ENCODE measurements at places on chromosomes 16 and 17. TPM values are rescaled to one million over a fixed set of nuclear protein-coding genes. Genes with fewer than 3 reads are reported as not detected.
A peak's percentile ranks its signal among the peaks of the same experiment; 100 is the strongest.

The UTS2R gene
- 0.81 TPM for total RNA-seq

The CTRB2 gene
- total RNA-seq = not detected

The MGAT5B gene
- not detected for total RNA-seq

The ZG16B gene
- not detected for total RNA-seq

The KRT33B gene
- not detected for total RNA-seq

The LDHD gene
- 84.7 TPM for total RNA-seq

The MYH2 gene
- not detected for total RNA-seq

The RDM1 gene
- total RNA-seq = not detected

The PTGES3L gene
- total RNA-seq = 50.6 TPM

The TOM1L1 gene
- total RNA-seq = 7.0 TPM

The CDH11 gene
- 9.7 TPM for total RNA-seq

DNA sequence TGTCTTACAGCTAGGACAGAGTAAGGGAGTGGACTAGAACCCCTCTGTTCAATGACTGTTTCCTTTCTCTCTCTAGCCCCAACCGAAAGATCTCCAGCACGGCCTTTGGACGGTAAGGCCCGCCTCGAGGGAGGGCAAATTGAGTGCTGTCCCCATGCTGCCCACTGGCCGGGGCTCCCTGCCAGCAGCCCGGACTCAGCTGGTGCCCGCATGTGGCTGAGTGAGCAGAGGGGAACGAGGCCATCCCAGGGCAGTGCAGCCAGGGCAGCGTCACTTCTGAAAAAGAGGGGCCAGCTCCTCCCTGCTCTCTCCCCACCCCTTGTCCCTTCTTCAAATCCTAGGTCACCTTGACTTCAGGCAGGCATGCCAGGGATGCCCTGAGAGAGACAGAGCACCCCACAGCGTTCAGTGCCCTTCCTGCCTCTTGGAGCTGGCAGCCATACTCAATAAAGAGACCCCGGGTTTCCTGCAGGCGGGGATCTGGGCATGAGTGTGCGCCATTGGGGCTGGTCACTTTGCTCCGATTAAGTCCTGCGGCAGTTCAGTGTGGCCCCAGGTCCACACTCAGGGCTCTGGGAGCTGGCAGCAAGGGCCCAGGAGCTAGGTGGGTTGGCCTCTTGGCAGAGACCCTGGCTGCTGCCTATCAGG is 130.9 kb downstream of the RAB11FIP4 start:
- DNase-seq = no peak

- no peak for DNase-seq
Measured at GRCh38 chr17:33112763-33113162, 121.1 kb downstream of the SPACA3 start.

DNA sequence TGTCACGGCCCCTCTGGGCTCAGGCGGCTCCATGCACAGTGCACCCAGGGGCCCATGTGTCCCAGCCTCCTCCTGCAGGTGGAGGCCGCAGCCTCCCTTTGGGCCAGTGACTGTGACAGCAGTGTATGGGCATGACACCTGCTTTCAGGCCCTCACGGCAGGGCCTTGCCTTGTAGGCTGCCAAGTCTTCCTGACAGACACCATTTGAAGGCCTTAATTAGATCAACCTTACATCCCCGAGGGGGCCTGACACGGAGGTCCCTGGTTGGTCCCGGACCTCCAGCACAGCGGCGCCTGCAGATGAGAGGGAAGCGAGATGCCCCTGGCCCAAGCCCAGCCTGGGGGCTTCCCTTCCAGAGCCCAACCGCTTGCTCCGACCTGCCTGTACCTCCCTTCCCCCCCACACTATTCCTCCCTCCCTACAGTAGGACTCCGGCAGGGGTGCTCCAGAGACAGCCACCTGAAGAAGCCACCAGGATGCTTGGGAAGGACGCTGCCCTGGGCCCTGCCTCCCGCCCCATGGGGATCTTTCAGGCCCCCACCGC is 31.9 kb downstream of the BAIAP2 start:
- DNase-seq = no peak

DNA sequence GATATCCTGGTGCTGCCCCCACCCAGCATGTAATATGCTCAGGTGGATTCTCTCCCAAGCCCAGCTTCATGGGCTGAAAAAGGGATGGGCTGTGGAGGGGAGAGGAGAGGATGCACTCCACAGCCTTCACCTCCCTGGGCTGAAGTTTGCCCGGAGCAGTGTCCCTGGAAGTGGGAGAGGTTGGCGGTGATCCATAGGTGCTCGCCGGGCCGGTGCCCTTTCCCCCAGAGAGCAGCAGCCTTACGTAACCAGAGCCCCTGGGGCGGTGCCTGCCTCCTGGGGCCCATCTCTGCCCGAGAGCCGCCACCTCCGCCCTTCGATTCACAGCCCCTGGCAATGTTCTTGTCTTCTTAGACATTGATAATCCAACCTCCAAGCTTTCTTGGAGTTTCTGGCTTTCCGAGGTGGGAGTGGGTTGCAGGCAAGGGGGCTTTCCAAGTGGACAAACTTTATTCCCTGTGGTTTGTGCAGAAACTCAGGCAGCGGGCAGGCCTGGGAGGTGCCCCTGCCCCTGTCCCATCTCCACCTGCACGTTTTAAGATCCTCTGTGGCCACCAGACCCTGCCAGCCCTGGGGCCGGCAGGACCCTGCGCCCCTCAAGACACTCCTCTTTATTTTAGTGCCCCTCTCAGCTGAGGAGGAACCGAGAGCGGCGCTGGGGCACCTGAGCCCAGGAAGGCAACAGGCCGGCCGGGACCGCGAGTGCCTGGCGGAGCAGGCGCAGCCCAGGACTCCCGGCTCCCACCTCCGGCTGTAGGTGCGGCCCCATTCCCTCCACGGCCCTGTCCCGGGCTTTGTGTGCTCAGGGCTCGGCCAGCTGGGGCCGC is 3.1 kb upstream of the WDR90 start:
- peak; percentile 82 for DNase-seq

DNA sequence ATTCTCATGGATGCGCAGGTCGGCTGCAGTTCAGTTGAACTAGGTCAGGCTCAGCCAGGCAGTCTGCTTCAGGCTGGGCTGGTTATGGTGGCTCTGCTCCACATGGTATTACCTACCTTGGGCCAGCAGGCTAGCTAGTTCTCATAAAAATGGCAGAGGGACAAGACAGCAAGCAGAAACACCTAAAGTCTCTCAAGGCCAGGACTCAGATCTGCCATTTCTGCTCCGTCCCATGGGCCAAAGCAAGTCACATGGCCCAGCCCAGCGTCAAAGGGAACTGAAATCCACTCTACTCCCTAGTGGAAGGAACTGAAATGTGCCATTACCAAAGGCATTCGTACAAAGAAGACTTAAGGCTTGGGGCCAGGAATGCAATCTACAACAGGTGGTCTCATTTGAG is 160.0 kb downstream of the TMEM132E start:
- DNase-seq = no peak

DNA sequence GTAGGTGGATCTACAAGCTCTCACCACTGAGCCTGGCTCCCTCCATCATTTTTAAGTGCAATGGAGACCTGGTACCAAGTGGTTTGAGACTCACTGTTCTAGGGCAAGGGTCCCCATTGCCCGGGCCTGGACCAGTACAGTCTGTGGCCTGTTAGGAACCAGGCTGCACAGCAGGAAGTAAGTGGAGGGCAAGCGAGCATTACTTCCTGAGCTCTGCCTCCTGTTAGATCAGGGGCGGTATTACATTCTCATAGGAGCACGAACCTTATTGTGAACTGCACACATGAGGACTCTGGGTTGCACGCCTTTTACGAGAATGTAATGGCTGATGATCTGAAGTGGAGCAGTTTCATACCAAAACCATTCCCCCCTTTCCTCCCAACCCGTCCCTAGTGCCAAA is 6.8 kb upstream of the ZNF594 start:
- DNase-seq = no peak

DNA sequence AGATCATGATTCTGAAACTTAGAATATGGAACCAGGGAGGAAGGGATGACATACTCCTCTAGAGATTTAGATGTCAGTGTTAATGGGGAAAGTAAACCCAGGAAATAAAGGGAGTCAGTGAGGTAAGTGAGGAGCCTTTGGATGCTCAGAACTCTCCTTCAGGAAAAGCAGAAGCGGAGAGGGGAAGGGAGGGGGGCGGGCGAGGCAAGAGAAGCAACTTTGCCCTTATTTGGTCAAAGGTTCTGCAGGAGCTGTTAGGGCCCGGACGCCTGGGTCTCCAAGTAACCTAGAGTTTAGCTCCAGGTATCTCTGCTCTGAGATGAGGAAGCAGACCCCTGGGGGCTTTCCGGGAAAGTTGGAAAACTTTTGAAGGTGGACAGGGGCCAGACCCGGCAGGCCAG is 1.3 kb downstream of the PFN1 start:
- DNase-seq = no peak

DNA sequence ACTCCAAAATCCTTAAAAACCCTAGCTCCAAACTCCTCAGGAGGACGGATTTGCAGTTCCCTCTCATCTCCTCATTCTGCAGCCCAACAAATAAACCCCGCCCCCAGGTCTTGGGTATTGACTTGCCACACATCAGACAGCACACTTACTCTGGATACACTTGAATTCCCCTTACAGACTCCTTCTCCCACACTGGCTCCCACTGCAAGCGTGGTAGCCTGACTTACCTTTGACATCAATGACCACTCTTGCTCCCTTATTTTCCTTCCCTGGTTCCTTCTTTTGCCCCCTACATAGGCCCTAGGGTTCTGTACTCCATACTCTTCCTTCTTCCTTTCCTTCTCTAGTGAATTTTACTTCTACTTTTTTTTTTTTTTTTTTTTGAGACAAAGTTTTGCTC is 7.5 kb downstream of the RFFL start:
- DNase-seq = no peak

- DNase-seq = no peak
Measured at GRCh38 chr17:42720996-42721583, 23.8 kb downstream of the EZH1 start.

DNA sequence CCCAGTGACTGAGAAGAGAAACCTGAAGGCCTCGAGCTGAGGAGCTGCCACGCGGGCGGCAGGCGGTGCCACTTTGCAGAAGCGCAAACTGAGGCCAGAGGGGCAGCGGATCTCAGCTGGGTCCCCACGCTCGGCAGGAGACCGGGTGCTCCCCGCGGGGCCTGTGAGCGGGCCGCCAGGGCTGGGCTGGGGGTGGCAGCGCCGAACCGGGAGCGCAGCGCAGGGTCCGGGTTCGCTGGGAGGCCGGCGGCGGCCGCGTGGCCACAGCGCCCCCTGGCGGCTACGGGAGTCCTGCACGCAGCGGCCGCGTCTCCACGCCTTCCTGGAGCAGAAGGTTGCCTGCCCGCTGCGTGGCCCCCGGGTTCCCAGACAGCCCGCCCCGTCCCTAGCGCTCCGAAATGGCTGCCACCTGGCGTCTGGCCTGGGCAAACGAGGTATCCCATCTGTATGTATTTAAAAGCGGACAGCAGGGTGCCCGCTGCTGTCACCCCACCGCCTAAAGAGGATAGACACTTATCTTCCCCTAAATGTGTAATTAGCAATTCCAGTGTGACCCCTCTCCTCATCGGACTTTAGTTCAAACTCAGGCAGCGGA is 96.1 kb upstream of the CDH5 start:
- peak; percentile 86 for DNase-seq

- DNase-seq = no peak
Measured at GRCh38 chr16:57846078-57846697, 43.9 kb upstream of the KIFC3 start.

DNA sequence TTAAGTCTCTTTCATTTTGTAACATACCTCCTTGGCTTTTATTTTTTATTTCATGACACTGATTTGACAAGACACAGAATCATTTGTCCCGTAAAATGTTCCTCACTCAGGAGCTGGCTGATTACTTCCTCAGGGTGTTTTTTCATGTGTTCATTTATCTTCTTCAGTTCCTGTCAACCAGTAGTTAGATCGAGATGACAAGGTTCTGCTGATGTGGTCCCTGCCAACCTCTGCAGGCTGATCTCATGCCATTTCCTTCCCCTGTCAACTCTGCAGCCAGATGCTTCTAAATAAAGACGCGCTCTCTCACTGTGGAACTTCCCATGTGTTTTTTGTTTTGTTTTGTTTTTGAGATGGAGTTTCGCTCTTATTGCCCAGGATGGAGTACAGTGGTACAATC is 8.1 kb upstream of the CXCL16 start:
- no peak for DNase-seq

- DNase-seq = no peak
Measured at GRCh38 chr16:55048745-55049144, 118.1 kb downstream of the IRX5 start.

DNA sequence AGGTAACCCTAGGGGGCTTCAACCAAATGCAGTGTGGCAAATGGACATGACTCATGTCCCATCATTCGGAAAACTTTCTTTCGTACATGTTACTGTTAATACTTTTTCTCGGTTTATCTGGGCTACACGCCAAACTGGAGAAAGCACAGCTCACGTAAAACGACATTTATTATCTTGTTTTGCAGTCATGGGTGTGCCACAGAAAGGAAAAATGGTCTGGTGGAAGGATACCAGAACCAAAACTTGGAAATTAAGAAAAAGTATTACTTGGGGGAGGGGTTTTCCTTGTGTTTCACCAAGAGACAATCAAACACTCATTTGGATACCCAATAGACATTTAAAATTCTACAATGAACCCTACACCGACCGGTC is 23.6 kb downstream of the ALOX15B start:
- DNase-seq = no peak

DNA sequence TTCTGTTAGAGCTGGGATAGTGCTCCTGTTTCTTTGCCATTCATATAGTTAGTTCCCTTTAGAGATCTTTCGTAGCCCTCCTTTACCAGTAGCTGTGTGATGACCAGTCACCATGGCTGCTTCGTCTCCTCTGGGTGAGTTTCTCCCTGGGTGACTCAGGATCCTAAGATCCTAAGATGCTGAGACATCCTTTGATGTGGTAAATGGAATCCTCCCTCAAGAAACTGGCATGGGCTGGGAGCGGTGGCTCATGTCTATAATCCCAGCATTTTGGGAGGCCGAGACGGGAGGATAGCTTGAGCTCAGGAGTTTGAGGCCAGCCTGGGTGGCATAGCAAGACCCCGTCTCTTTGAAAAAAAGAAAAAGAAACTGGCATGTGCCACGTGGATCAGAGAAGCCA is 5.9 kb downstream of the PHAF1 start:
- no peak for DNase-seq

- no peak for DNase-seq
Measured at GRCh38 chr17:42782166-42783061, 2.0 kb downstream of the WNK4 start.

DNA sequence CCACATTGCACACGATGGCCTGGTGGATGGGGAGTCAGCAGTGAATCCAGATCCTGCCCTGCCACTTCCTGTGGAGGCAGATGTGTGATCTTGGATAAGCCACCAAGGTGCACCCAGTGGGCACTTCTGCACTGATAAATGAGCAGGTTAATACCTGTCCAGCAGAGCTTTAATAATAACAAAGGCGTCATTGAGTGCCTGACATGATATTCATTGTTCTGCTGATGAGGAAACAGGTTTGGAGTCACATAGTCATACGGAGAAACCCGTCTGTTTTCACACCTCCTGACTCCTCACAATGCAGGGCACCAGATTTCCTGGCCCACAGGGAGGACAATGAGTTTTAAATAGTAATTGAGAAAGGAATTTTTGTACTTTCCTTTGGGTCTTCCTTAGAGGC is 324.6 kb upstream of the CDH5 start:
- DNase-seq = no peak

DNA sequence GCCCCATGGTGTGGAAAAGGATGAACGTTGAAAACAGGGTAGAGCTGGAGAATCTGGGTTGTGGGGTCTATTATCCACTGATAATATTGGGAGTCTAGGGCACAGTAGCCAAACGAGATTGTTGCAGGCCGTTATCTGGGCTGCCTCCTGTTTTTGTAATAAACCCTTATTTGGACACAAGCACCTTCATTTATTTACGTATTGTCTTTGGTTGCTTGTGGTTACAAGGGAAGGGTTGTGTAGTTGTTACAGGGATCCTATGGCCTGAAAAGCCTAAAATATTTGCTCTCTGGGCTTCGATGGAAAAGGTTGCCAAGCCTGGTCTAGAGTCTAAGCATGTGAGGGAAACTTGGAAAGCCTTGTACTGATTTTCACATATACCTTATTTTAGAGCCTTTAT is 4.3 kb upstream of the SMARCE1 start:
- no peak for DNase-seq

Data from Right ventricle myocardium superior (tissue), 1 donor.